ENCODE measurements at places on chromosomes 1 and 21.

DNA sequence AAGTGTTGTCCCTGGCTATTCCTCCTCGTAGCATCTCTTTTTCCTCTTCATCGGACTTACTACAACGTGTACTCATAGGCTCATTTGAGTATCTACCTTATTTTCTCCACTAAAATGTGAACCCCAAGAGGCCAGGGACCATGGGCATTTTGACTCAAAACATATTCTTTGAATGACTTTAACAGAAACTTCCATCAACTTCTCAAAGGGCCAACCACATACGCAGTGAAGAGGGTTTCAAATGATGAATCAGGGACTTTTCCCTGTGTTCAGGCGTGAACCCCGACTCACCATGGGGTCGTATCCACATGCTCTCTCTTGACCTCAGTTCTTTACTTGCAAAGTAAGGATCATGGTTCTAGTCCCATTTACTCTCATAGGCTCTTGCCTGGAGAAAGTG, 20.2 kb upstream of the GPR137B start:
- no peak for DNase-seq

GRCh38 chr1:20141466-20141865, 2.3 kb downstream of the PLA2G2F start:
- no peak for DNase-seq

DNA sequence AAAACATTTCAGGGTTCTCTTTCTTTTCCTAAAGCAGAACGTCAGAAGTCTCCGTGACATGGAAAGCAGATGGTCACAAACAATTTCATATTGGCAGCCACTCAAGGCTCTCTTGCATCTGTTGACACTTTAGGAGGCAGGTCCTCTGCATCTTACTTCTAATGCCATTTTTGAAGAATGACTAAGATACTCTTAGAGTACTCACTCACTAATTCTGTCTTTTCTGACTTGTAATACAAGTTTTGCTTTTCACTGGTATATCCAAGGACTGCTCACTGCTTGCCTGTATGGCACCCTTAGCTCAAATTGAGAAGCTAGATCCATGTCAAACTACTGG, 68.3 kb downstream of the PRRX1 start:
- no peak for DNase-seq

DNA sequence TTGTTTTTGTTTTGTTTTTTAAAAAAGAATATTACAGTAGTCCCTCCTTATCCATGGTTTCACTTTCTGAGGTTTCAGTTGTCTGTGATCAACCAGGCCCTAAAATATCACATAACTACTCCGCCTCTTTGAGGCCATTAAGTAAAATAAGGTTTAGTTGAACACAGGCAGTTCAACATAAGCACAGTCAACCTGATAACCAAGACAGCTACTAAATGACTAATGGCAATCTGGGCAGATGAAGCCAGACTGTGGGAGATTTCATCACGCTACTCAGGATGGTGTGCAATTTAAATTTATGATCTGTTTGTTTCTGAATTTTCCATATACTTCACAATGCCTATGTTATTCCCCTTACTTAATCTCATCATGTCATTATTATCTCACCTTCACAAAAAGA, 30.1 kb downstream of the LDLRAD1 start:
- no peak for DNase-seq

DNA sequence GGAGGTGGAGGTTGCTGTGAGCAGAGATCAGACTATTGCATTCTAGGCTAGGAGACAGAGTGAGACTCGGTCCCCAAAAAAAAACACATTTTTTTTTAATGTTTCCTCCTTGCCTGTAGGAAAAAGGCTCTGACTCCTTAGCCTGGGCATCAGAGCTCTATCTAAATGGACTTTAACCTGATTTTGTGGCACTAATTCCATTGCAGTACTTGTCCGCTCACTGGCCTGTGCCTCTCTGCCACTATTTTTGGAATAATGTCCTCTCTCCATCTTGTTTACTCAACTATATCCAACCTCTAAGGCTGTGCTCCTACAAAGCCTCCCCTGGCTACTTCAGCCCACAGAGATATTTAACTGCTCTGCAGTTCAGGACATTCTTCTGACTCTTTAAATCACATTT, 26.5 kb downstream of the METTL18 start:
- DNase-seq, result no peak

Data from effector CD4-positive, alpha-beta T cell (primary cell).